ENCODE measurements at places on chromosomes 5 and 9.
A peak's percentile ranks its signal among the peaks of the same experiment; 100 is the strongest.

DNA sequence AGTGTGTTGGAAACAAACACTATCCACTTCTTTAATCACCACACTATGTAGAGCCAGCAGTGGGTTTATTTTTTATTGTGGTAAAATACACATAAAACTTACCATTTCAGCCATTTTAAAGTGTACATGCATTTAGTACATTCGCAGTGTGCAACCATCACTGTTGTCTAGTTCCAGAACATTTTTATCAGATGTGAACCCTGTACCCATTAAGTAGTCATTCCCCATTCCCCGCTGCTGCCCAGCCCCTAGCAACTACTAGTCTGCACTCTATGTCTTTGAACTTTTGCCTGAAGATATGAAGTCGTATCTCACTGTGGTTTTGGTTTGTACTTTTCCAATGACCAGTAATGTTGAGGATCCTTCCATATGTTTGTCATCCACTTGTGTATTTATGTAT is 30.2 kb upstream of the F2R start:
- no peak for DNase-seq

- DNase-seq = no peak
Observed at GRCh38 chr9:84860249-84861115, 191.0 kb downstream of the NTRK2 start.

- DNase-seq = no peak
Observed at GRCh38 chr5:171743436-171744076, 42.1 kb upstream of the SMIM23 start.

- no peak for DNase-seq
Observed at GRCh38 chr9:36594213-36594612, 21.5 kb downstream of the MELK start.

DNA sequence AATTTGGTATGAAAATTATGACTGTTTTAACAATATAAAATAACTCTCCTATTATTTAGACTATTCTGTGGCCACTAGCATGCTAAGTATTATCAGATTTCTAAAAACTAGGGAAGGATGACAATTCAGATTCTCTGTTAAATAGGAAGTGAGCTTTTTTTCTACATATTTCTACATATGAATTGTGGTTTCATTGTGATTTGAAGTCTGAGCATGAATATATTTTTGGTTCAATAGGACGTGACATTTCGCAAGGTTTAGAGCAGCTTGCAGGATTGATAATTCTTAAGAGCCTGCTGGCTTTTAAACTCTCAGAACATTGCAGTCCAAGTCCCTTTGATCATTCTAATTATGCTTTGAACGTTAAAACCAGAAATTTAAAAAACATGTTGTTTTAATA is 82.9 kb downstream of the ADGRV1 start:
- no peak for DNase-seq

DNA sequence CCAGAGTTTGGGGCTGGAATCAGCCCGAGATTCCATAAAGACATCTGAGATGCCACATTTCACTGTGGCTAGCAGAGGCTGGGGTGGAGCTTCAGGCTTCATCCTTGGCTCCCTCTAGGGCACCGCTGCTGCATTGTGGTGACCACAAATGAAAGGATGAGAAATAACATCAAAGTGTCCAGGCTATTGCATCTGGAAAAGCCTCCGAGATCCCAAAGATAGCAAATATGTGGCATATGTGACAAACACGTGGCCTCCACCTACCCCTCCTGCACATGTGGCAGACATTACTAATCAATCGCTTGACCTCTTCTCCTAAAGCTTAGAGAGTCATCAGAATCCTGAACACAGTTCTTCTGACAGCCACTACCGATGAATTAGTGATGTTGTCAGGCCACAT is 4.5 kb downstream of the SPARC start:
- no peak for DNase-seq

- DNase-seq = no peak
Observed at GRCh38 chr9:38440516-38440915, 16.3 kb upstream of the IGFBPL1 start.

- no peak for DNase-seq
Observed at GRCh38 chr5:134964359-134965270, 3.1 kb upstream of the CATSPER3 start.

DNA sequence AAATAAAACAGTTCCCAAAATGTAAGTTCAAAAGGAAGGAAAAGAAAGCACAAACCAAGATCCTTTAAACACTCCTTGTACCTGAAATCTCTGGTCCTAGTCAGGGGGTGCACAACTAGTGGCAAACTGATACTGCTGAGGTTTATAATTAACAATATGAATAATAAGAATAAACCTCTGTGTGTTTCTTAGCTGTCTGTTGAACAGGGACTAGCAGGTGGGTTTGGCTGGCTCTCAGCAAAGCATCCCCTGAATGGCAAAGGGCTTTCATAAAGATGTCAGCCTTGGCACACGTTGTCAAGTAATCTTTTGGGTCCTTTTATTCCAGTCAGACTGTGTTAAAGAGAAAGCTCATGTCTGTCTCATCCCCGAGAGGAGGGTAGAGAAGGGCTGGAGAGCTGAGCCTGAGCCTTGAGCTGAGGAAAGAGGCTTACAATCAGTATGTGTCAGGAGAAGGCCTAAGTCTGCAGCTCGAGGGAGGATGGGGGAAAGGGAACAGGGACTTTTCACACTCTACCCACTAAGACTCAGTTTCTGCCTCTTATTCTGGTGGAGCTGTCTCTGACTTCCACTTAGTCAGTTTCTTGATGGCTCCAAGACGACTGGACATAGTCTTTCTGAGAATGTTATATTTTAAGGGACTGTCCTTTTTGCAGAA is 123.0 kb downstream of the GALNT10 start:
- DNase-seq = no peak

- DNase-seq = no peak
Observed at GRCh38 chr5:6475626-6476312, 27.1 kb downstream of the UBE2QL1 start.

- DNase-seq = no peak
Observed at GRCh38 chr9:135924628-135925338, 17.4 kb upstream of the CAMSAP1 start.

GRCh38 chr5:178530526-178530925 is 59.7 kb downstream of the COL23A1 start:
- DNase-seq = no peak

- DNase-seq = no peak
Observed at GRCh38 chr5:179132586-179133355, 72.6 kb downstream of the ZNF354C start.

DNA sequence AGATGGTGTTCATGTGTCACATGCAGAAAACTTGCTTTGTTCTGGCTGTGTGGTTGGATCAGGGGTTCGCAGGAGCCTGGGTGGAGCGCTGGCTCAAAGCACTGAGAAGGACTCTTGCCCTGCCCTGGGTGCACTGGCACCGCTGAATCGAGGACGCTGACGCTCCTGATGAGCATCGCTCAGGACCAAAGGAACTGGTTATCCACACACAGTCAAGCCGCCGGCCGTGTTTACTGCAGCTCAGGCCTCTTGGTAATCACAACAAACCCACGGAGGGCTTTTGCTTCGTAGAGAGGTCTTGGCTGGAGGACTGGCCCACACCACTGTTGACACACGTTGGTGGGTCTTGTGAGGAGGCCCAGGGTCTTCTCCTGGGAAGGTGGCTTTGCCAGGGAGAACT is 299.4 kb upstream of the IRX2 start:
- no peak for DNase-seq

- DNase-seq = no peak
Observed at GRCh38 chr5:78835176-78835575, 149.9 kb downstream of the ARSB start.

GRCh38 chr5:87782916-87783315 is 370.2 kb upstream of the CCNH start:
- DNase-seq = no peak

DNA sequence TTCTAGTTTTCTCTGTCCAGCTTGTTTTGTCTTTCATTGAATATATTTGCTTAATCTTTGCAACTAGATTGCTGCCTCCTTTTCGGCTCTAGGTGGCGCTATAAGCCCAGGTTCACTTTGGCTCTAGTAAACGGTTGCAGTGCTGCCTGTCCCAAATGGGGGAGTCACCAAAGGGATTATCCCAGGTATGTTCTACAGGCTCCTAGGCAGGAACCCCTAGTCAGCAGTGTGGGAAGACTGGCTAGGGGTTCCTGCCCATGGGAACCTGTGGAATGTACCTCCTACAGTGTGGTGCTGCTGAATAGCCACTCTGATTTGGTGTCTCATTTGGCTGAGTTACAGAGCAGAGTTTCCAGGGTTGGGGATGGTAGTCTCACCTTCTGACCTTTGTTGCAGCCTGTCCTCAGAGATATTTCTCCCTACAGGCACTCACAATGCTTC is 85.2 kb downstream of the ARSB start:
- DNase-seq = peak; percentile 69

- DNase-seq = no peak
Observed at GRCh38 chr9:117945286-117945685, 241.1 kb downstream of the TLR4 start.

GRCh38 chr5:55146543-55147151 is 13.3 kb upstream of the GPX8 start:
- DNase-seq = peak; percentile 77

GRCh38 chr5:88888848-88889188 is 5.8 kb upstream of the MEF2C start:
- no peak for DNase-seq

DNA sequence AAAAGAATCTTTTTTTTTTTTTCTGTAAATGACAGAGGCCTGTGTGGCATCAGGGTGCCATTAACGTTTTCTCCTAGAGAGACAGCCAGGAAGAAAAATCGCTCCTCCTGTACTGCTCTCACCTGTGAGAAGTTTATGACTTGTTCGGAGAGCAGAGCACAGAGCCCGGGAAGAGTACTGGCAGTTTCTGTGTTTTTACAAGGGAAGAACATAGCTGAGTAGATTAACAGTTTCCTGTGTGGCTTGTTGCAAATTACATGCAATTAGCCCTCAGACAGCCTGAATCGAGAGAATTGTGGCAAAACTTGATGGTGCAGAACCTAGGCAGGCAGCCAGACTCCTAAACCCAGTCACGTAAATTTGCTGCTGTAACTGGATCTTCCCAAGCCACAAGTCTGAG is 32.1 kb downstream of the PRKACG start:
- DNase-seq = no peak

DNA sequence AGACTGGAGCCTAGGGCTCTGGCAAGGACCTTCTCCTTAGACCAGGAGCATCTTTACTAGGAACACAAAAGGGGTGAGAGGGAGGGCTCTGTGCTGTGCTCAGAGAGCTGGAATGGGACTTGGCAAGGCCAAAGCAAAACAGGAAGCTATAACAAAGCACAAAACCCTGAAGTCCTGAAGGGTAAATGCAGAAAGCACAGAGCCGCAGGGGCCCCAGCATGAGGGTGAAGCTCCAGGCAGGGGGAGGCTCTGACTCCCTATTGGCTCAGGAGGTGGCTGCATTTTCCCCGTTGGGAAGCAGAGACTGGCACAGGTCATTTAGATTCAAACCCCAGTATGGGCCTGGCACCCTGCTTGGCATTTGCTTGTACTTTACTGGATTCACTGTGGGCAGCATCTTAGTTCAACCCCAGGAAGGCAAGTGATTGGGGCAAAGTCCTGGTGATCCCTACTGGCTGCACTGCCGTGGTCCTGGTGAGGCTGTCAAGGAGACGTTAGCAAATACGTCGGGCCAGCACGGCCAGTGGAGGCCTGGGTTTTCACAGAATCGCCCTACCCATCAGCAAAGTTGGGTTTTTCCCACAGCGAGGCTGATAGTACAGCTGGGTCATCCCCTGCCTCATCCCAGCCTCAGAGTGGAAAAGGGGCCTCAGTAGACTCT is 46.3 kb downstream of the GGTA1 start:
- no peak for DNase-seq

GRCh38 chr5:110590187-110590586 is 136.3 kb downstream of the TMEM232 start:
- DNase-seq = peak; percentile 18

DNA sequence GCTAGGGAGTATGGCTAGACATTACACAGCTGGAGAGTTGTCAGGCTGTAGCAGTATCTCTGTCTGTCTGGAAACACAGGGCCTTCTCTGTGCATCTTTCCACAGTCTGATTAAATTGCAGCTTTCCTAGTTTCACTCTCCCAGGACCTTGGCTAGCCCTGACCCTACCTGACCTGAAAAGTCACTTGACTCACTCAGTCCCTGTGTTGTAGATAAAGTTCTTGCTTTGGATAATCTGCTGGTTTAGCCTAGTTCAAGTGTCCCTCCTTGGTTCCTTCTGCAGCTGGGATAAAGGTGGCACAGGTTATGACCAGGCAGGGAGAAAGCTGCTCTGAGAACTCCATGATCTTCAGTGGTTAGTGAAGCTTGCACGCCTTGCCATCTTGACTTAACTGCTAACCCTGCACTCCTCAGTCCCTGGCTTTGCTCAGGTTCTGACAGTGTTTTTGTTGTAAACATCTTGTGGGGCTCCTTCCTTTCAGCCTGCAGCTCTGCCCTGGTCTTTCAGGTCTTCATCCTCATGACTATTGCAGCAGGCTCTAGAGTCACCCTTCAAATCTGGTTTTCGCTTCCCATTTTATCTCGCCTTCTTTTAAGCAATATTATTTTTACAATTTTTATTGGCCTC is 101.0 kb downstream of the PIP5K1B start:
- no peak for DNase-seq

DNA sequence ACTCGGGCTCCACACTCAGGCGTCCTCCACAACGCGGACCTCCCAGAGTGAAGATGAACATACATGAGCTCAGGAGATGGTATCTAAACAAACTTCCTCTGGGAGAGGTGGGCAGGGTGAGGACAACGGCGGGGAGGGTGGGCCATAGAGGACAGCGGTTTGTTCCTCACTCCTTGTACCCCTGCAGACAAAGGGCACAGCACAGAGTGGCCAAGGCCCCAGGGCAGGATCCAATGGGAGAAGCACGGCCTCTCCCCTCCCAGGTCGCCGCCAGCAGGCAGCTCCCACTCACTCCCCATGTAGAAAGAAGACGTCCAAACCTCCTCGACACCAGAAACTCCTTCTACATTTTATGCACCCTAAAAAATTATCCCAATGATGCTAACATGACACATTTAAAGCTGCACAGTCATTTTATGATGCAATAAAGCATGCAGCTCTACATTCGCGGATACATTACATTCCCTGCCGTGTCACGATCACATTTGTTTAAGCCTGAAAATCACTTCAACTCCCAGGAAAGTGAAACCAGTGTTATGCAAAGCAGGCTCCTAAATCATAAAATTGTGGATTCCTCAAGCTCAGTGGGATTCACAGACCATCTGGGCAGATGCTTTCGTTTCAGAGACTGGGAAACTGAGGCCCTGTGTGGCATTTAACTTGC is 87.5 kb upstream of the SARDH start:
- no peak for DNase-seq

DNA sequence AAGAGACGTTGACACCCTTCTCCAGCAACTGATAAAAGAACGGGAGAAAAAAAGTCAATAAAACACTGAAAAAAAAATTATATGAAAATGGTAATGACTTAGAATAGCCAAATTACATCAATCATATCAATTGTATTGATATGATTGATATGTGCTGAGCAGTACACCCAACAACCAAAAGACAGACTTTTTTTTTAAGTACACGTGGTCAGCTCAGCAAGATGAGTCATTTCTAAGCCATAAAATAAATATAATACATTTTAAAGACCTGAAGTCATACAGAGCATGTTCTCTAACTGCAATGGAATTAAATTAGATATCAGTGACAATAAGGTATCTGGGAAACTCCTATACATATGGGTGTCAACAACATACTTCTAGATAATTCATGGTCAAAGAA is 30.9 kb upstream of the OLFM1 start:
- DNase-seq = no peak

- peak; percentile 75 for DNase-seq
Observed at GRCh38 chr9:109110329-109111021, 9.3 kb downstream of the TMEM245 start.
